ENCODE measurements at places on chromosomes 1 and 21.

DNA sequence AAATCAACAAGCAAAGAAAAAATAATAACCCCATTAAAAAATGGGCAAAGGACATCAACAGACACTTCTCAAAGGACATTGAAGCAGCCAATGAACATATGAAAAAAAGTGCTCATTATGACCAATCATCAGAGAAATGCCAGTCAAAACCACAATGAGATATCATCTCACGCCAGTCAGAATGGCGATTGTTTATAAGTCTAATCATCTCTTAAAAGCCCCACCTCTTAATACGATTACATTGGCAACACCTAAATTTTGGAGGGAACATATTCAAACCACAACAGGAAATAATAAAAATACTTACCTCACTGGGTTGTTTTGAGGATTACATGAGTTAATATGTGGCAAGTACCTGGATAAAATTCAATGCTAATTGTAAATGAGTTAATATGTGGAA is 57.1 kb upstream of the PLPPR4 start:
- no peaks in the 10 kb centered on the region for H3K27me3 ChIP-seq
- no peak overlapping the region for H3K27ac ChIP-seq
- no peak overlapping the region for H3K4me3 ChIP-seq
- H3K36me3 ChIP-seq: no peaks in the 10 kb centered on the region
- DNase-seq: no peak

DNA sequence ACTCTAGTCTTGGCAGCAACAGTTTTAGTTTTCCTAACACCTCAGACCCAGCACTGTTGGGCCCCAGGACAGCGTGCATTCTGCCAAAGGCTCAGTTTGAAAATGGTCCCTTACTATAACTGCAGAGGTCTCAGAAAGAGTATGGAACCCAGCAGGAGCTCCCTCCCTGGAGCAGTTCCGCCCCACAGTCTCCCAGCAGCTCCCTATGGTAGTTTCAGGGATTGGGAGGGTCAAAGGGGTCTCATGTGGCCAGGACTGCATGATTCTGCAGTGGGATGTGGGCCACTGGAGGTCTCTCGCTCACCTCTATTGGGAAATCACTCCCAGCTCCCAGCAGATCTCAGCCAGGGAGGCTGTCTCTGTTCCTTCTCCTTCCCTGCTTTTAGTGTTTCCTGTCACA is 12.3 kb downstream of the LY9 start:
- peaks cover 71% of the 10 kb centered on the region for H3K36me3 ChIP-seq
- H3K4me3 ChIP-seq: no peak overlapping the region
- H3K27me3 ChIP-seq: no peaks in the 10 kb centered on the region

DNA sequence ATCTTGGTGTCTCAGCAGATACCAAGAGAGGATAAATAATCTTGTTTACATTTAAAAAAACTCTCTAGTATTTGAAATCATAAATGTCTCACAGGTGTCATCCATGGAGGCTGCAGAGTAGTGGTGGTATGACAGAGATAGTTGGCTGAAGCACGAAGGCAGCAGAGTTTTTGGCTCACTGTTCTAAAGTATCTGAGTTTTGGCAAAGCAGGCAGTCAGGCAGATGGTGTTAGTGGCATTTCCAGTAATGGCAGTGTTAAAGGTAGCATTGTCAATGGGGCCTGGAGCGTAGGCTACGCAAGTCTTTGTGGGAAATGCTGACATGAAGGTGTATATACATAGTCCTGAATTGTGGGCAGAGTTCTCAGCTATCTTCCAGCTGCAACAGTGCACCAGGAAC is 68.5 kb upstream of the HSD17B7 start:
- no peak for DNase-seq
- H3K4me3 ChIP-seq: no peak overlapping the region
- no peaks in the 10 kb centered on the region for H3K4me1 ChIP-seq

GRCh38 chr1:164702216-164702615 is 143.2 kb downstream of the PBX1 start:
- no peaks in the 10 kb centered on the region for H3K36me3 ChIP-seq
- no peaks in the 10 kb centered on the region for H3K4me1 ChIP-seq
- H3K27ac ChIP-seq: no peak overlapping the region
- no peak overlapping the region for H3K4me3 ChIP-seq

DNA sequence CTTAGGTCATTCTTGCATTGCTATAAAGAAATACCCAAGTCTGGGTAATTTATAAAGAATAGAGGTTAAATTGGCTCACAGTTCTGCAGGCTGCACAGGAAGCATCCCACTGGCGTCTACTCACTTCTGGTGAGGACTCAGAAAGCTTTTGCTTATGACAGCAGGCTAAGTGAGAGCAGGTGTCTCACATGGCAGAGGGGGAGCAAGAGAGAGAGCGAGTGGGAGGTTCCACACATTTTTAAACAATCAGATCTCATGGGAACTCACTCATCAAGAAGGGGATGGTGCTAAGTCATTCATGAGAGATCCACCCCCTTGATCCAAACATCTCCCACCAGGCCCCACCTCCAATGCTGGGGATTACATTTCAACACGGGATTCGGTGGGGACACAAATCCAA is 13.6 kb upstream of the RGS4 start:
- H3K27me3 ChIP-seq: no peaks in the 10 kb centered on the region
- H3K27ac ChIP-seq: no peak overlapping the region
- no peaks in the 10 kb centered on the region for H3K4me1 ChIP-seq
- DNase-seq: no peak
- no peak overlapping the region for H3K4me3 ChIP-seq

- peaks cover 23% of the 10 kb centered on the region for H3K27me3 ChIP-seq
- H3K27ac ChIP-seq: no peak overlapping the region
- no peaks in the 10 kb centered on the region for H3K36me3 ChIP-seq
- no peaks in the 10 kb centered on the region for H3K4me1 ChIP-seq
- DNase-seq: no peak
- H3K4me3 ChIP-seq: no peak overlapping the region
Observed at GRCh38 chr1:38190983-38191382, 144.4 kb upstream of the POU3F1 start.

DNA sequence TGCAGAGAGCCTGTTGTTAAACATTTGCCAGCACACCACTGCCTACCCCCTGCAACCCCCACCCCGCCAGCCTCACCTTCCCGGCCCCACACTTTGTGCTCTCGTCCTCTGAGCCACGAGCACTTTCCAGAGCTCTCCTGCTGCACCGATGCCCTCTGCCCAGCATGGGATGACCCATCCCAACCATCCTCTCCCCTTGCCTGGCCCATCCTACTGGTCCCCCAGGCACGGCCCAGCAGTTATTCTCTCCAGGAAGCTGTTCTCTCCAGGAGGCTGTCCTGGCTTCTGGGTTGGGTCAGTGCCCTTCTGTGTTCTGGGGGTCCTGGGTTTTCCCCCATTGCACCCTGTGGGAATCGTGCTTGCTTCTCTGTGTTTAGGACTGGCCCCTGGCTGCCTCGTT is 60.1 kb upstream of the ABCG1 start:
- no peaks in the 10 kb centered on the region for H3K27me3 ChIP-seq
- no peak overlapping the region for H3K27ac ChIP-seq
- H3K4me1 ChIP-seq: peaks cover 29% of the 10 kb centered on the region
- no peak for DNase-seq

- peaks cover 8% of the 10 kb centered on the region for H3K4me1 ChIP-seq
- H3K27me3 ChIP-seq: peaks cover 5% of the 10 kb centered on the region
- H3K27ac ChIP-seq: no peak overlapping the region
- DNase-seq: no peak
- H3K36me3 ChIP-seq: peaks cover 2% of the 10 kb centered on the region
- no peak overlapping the region for H3K4me3 ChIP-seq
Observed at GRCh38 chr21:39118061-39118460, 65.2 kb downstream of the PSMG1 start.

DNA sequence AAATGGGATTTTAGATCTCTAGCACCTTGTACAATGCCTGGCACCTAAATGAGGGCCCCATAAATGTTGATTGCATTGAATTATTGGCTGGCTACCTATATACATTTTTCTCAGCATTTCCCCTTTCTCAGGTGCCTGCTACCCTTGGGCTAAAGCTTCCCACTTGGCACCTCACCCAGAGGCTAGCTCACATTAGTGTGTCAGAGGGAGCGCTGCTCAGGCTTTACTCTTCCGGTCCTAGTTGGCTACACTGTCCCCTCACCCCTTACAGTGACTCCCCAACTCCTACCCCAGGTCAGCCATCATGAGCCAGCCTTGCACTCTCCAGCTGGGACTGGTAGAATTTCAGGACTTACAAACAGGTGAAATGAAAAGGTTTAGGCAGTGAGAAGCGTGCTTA is 9.5 kb downstream of the TRAF5 start:
- H3K27ac ChIP-seq: peak overlapping the region; percentile 89
- peak overlapping the region; percentile 63 for H3K4me3 ChIP-seq
- peaks cover 88% of the 10 kb centered on the region for H3K4me1 ChIP-seq
- peak; percentile 20 for DNase-seq
- H3K36me3 ChIP-seq: peaks cover 64% of the 10 kb centered on the region

DNA sequence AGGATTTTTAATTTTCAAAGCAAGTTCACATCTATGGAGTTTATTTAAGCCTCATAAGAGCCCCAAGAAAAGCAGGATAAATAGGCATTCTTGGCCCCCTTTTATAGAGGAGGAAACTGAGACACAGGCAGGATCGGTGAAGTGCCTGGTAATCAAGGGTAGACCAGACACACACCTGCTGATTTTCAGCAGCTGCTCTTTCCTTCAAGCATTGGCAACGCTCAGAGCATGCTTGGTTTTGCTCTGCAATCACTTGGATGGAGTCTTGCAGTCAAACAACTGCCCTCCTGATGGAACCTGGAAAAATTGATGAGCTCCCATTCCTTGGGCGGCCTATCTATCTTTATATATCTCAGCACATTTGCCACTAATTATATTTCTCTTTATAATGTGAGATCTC is 478.9 kb upstream of the CAMK1G start:
- H3K4me1 ChIP-seq: peaks cover 2% of the 10 kb centered on the region
- DNase-seq: no peak
- no peaks in the 10 kb centered on the region for H3K36me3 ChIP-seq
- no peak overlapping the region for H3K27ac ChIP-seq
- no peaks in the 10 kb centered on the region for H3K27me3 ChIP-seq

GRCh38 chr1:27626031-27626935 is 8.7 kb downstream of the FGR start:
- no peak overlapping the region for H3K4me3 ChIP-seq
- H3K27ac ChIP-seq: peak overlapping the region; percentile 74
- no peaks in the 10 kb centered on the region for H3K36me3 ChIP-seq
- H3K27me3 ChIP-seq: peaks cover 9% of the 10 kb centered on the region
- H3K4me1 ChIP-seq: peaks cover 36% of the 10 kb centered on the region

GRCh38 chr1:38077523-38078147 is 31.0 kb upstream of the POU3F1 start:
- H3K4me1 ChIP-seq: no peaks in the 10 kb centered on the region
- H3K36me3 ChIP-seq: no peaks in the 10 kb centered on the region
- no peak for DNase-seq
- H3K27ac ChIP-seq: no peak overlapping the region

- DNase-seq: no peak
- H3K4me3 ChIP-seq: no peak overlapping the region
- no peak overlapping the region for H3K27ac ChIP-seq
- no peaks in the 10 kb centered on the region for H3K27me3 ChIP-seq
- H3K36me3 ChIP-seq: no peaks in the 10 kb centered on the region
Observed at GRCh38 chr1:175206687-175207086, 14.1 kb upstream of the KIAA0040 start.

DNA sequence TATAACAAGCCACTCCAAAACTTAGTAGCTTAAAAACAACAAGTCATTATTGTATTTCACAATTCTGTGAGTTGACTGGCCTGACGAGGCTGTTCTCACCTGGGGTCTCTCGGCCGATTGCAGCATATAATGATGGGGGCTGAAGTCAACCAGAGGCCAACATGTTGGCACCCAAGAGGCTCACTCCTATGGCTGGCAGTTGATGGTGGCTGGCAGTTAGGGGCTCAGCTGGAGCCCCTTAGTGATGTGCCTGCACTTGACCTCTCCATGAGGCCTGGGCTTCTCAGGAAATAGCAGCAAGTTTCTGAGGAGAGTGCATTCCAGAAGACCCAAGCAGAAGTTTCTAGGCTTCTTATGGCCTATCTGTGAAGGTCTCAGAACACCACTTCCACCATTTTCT is 459.4 kb downstream of the NPHP4 start:
- peaks cover 9% of the 10 kb centered on the region for H3K27me3 ChIP-seq
- no peak overlapping the region for H3K4me3 ChIP-seq
- no peak overlapping the region for H3K27ac ChIP-seq
- DNase-seq: no peak
- H3K36me3 ChIP-seq: no peaks in the 10 kb centered on the region

DNA sequence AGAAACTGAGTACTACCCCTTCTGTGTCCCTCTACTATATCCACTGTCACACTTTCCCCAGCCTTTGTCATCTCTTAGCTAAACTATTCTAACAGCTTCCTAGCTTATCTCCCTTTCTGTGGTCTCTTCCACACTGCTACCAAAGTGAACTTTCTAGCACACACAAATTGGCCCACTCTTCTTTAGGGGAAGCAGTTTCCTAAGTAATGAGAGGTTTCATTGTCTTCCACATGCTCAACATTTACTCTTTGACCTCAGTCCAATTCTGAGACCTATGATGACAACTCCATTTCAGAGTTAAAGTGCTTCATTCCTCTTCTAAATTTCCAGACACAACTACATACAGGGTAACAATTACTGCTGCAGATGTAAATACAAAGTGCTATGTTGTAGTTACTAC is 32.9 kb downstream of the SCYL3 start:
- no peak overlapping the region for H3K27ac ChIP-seq
- no peak for DNase-seq
- H3K4me3 ChIP-seq: no peak overlapping the region
- peaks cover 56% of the 10 kb centered on the region for H3K36me3 ChIP-seq
- no peaks in the 10 kb centered on the region for H3K4me1 ChIP-seq
- H3K27me3 ChIP-seq: no peaks in the 10 kb centered on the region

DNA sequence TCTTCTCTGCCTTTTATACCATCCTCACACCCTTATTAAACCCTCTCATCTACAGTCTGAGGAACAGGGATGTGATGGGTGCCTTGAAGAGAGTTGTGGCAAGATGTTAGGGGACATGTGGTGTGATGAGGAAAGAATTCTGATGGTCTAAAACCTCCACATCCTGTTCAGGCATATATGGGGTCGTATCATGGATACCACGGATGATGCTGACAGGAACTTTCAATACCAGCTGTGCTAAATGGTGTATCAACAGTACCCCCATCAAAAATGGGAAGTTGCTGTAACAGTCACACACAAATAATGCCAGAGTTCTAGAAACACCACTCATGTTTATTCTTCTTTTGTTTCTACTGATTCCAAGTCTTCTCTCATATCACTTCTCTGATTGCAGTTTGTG is 12.9 kb downstream of the OR2T6 start:
- H3K4me1 ChIP-seq: no peaks in the 10 kb centered on the region
- H3K27me3 ChIP-seq: peaks cover 4% of the 10 kb centered on the region
- DNase-seq: no peak
- H3K36me3 ChIP-seq: no peaks in the 10 kb centered on the region

GRCh38 chr1:192579010-192579738 is 3.6 kb downstream of the RGS1 start:
- H3K36me3 ChIP-seq: peaks cover 22% of the 10 kb centered on the region
- peak overlapping the region; percentile 1 for H3K4me3 ChIP-seq
- no peak overlapping the region for H3K27ac ChIP-seq
- H3K27me3 ChIP-seq: peaks cover 2% of the 10 kb centered on the region
- peaks cover 57% of the 10 kb centered on the region for H3K4me1 ChIP-seq

DNA sequence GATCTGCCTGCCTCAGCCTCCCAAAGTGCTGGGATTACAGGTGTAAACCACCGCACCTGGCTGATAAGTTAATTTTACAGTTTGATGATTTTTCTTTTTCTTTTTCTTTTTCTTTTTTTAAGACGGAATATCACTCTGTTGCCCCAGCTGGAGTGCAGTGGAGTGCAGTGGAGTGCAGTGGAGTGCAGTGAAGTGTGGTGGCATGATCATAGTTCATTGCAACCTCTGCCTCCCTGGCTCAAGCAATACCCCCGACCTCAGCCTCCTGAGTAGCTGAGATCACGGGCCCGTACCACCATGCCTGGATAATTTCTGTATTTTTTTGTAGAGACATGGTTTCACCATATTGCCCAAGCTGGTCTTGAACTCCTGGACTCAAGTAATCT is 84.4 kb upstream of the CXADR start:
- no peak overlapping the region for H3K4me3 ChIP-seq
- no peaks in the 10 kb centered on the region for H3K27me3 ChIP-seq
- no peak overlapping the region for H3K27ac ChIP-seq
- DNase-seq: no peak
- H3K36me3 ChIP-seq: no peaks in the 10 kb centered on the region

All from activated CD8-positive, alpha-beta T cell treated with anti-CD3 and anti-CD28 coated beads, Interleukin-2, amount 10 ng/mL, durations not matched to agents 7 days and 5 days (primary cell).